Activated CD4-positive, alpha-beta T cell treated with anti-CD3 and anti-CD28 coated beads for 36 hours (primary cell): ENCODE measurements at places on chromosomes 5 and 9. TPM values are rescaled to one million over a fixed set of nuclear protein-coding genes. Genes with fewer than 3 reads are reported as not detected.

Gene LRRC19
- not detected for total RNA-seq

DNA sequence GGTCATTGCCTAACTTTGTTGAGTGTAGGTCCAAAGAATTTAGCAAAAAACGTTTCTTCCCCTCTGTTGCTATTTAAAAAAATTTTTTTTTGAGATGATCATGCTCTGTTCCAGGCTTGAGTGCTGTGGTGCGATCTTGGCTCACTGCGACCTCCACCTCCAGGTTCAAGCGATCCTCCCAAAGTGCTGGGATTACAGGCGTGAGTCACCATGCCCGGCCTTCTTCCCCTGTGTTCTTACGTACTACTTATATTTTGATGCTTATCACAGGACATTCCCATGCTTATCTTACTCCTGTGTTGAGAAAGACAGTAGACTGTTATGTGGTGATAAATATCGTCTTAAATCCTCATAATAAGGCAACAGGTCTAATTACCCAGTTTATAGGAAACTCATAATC, 2.5 kb downstream of the ACER2 start:
- no peaks in the 10 kb centered on the region for H3K27me3 ChIP-seq
- no peak overlapping the region for H3K4me3 ChIP-seq
- peaks cover 6% of the 10 kb centered on the region for H3K4me1 ChIP-seq
- no peaks in the 10 kb centered on the region for H3K36me3 ChIP-seq
- no peak overlapping the region for H3K27ac ChIP-seq

- no peaks in the 10 kb centered on the region for H3K36me3 ChIP-seq
- H3K27ac ChIP-seq = no peak overlapping the region
- H3K4me3 ChIP-seq = no peak overlapping the region
- no peaks in the 10 kb centered on the region for H3K4me1 ChIP-seq
- H3K27me3 ChIP-seq = no peaks in the 10 kb centered on the region
Measured at GRCh38 chr5:44935262-44935661, 126.5 kb downstream of the MRPS30 start.

- no peak for DNase-seq
- H3K27me3 ChIP-seq = peaks cover 12% of the 10 kb centered on the region
- peaks cover 2% of the 10 kb centered on the region for H3K36me3 ChIP-seq
- no peak overlapping the region for H3K27ac ChIP-seq
- no peak overlapping the region for H3K4me3 ChIP-seq
Measured at GRCh38 chr9:133202145-133202513, 6.9 kb downstream of the OBP2B start.

DNA sequence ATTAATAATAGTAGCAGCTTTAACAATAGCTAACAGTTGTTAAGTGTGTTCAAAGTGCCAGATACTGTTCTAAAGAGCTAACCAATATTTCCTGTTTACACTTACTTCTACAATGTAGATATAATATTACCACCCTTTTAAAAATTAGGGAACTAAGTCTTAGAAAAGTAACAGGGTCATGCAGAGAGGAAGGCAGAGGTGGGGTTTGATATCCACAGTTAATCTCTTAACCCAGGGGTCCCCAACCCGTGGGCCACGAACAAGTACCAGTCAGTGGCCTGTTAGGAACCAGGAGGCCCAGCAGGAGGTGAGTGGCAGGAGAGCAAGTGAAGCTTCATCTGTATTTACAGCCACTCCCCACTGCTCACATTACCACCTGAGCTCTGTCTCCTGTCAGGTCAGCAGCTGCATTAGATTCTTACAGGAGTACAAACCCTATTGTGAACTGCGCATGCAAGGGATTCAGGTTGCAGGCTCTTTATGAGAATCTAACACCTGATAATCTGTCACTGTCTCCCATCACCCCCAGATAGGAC, 89.1 kb downstream of the ACTL7B start:
- no peak overlapping the region for H3K27ac ChIP-seq
- H3K4me1 ChIP-seq = no peaks in the 10 kb centered on the region
- H3K36me3 ChIP-seq = no peaks in the 10 kb centered on the region
- peaks cover 2% of the 10 kb centered on the region for H3K27me3 ChIP-seq
- no peak overlapping the region for H3K4me3 ChIP-seq
- DNase-seq = no peak

Gene ADAMTS16
- not detected for total RNA-seq

Gene SLC22A4
- 1.1 TPM for total RNA-seq

Gene CARTPT
- total RNA-seq = not detected

Gene GMCL2
- total RNA-seq = not detected

Gene OR1J2
- not detected for total RNA-seq

GRCh38 chr5:160537940-160538339, 116.3 kb downstream of the PTTG1 start:
- H3K4me3 ChIP-seq = no peak overlapping the region
- peaks cover 14% of the 10 kb centered on the region for H3K4me1 ChIP-seq
- H3K36me3 ChIP-seq = no peaks in the 10 kb centered on the region
- H3K27ac ChIP-seq = no peak overlapping the region
- peaks cover 3% of the 10 kb centered on the region for H3K27me3 ChIP-seq

Gene IL13
- 5.5 TPM for total RNA-seq

Gene TLR4
- total RNA-seq = not detected

Gene PTPRD
- not detected for total RNA-seq

Gene PCDHGB6
- not detected for total RNA-seq

Gene SPATA31E1
- not detected for total RNA-seq

Gene OR13J1
- not detected for total RNA-seq

- no peak overlapping the region for H3K27ac ChIP-seq
- H3K4me3 ChIP-seq = no peak overlapping the region
- no peaks in the 10 kb centered on the region for H3K36me3 ChIP-seq
- H3K4me1 ChIP-seq = peaks cover 8% of the 10 kb centered on the region
- no peak for DNase-seq
Measured at GRCh38 chr5:53063176-53063575, 46.4 kb downstream of the MOCS2 start.

GRCh38 chr5:77636641-77637169, 1.8 kb downstream of the OTP start:
- no peaks in the 10 kb centered on the region for H3K36me3 ChIP-seq
- H3K27ac ChIP-seq = no peak overlapping the region
- H3K27me3 ChIP-seq = peaks cover 68% of the 10 kb centered on the region
- no peak for DNase-seq
- H3K4me3 ChIP-seq = no peak overlapping the region

Gene TRPM6
- 0.07 TPM for total RNA-seq

Gene OR1Q1
- total RNA-seq = not detected
